ENCODE measurements at places on chromosomes 2 and 18.

DNA sequence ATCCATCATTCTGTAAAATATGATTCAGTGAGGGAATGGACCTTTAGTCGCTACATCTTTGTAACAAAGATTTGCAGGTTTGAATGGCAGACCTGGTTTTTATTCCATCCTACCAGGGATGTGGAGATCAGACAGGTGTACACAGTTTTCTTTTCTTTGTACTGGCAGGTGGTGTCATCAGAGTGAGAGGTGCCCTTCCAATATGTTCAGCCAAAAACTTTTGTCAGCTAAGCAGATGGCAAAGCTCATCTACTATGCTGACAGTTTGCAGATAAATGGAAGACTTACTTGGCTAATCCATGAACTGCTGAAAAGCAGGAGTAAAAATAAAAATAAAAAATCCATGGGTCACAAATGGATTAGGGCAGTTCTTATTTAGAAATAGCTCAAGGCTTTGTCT is 185.5 kb upstream of the DOK6 start:
- no peak for DNase-seq

GRCh38 chr18:59026831-59027410 is 112.8 kb upstream of the SEC11C start:
- DNase-seq: no peak

GRCh38 chr2:178142274-178143065 is 30.2 kb downstream of the RBM45 start:
- DNase-seq: no peak

DNA sequence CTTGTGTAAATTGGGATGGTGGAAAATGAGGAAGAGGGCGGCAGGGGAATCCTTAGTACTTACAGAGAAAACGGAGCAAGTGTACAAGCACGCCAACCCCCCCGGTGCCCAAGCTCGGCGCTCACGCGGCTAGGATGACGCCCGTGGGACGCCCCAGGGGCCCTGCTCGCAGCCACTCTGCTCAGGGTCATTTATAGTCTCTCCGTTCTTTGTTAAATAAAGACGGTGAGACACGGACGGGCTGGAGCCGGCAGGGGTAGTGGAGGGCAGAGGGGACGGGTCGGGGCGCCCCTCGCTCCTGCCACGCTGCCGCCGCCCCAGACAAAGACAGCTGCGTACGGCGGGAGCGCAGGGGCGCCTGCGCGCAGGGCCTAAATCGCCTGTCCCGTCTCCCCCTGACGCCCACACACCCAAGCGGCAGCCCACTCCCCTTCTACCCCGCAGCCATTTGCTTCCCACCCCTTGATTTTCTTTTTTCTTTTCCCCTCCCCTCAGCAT is 37.8 kb downstream of the PCBP1 start:
- peak; percentile 51 for DNase-seq

- DNase-seq: no peak
Measured at GRCh38 chr2:64243081-64244036, 99.1 kb upstream of the PELI1 start.

- DNase-seq: no peak
Measured at GRCh38 chr18:41809652-41810051, 145.4 kb upstream of the PIK3C3 start.

GRCh38 chr18:10059610-10060468 is 146.0 kb downstream of the VAPA start:
- DNase-seq: no peak

GRCh38 chr2:117832905-117833613 is 18.6 kb downstream of the DDX18 start:
- DNase-seq: no peak

DNA sequence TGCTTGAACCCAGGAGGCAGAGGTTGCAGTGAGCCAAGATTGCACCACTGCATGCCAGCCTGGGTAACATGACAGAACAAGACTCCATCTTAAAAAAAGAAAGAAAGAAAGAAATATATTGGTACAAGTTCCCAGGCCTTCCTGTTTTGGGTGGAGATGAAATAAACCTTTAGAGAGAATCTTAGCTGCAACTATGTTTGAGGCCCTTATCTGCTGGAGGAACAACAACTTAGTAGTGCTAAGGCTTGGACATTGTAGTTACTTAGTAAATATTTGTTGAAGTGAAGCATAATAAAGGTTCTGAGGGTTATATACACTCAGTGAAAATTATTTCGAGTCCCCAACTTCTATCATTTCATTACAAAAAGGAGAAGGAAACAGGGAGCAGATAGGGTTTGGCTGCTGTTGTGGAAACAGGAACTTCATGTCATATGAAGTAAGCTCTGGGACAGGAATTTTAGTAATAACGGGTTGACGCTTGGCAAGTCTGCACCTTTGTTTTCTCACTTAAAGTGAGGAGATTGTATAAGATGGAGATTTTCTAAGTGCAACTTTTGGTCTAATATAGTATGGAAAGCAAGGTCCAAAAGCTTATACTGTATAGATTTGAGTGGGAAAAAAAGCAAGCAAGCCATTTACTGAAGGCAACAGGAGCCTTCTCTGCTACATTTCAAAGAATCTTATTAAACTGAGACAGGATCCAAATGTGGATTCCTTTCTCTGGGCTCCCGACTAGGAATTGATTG is 40.0 kb upstream of the AGPS start:
- DNase-seq: no peak

GRCh38 chr2:121362774-121363173 is 77.8 kb upstream of the TFCP2L1 start:
- no peak for DNase-seq

DNA sequence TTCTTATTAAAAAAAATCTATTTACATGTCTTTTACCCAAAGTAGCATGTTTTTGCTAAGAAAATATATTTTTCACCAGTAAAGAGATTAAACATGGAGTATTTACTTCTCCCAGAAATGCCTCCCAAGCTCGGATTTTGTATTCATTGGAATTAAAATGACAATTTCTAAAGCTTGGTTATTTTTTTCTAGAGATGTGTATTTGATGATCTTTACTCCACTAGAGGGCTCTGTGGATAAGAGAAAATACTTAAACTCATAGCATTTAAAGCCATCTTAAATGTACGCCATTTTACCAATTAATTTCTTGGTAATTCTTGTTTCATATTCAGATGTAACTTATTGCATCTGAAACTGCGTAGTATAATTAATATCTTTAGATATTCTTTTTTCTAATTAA is 461.4 kb downstream of the GALR1 start:
- no peak for DNase-seq

GRCh38 chr2:229488232-229488631 is 217.1 kb upstream of the PID1 start:
- DNase-seq: no peak

DNA sequence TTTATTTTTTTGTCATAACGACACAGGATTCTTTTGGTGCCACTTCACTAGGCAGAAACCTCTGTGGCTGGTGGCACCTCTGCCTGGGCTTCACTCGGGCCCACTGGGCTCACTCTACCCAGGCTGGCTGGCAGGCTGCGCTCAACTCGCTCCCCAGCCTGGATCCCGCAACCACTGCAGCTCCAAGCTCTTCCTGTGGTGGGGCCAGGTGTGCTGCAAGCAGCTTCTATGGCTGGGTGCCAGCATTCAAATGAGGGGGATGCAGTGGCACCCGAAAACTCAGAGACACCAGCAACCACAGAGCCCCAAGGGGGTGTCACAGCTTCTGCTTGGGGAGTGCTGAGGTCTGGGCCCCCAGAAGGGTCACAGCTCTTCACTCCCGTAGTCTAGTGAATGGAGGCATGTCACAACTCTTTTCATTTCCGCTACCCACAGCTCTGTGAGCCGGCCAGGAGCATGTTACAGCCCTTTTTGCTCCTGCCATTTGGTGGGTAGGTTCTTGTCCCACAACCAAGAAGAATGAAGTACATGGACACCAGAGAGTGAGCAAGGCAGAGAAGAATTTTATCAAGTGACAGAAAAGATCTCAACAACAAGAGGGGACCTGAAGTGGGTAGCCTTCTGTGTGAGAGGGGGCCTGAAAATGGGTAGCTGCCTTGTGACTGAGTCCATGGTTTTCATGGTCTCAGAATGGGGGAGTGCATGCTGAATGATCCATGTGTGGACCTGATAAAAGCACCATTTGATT is 170.1 kb downstream of the UBR3 start:
- DNase-seq: no peak

DNA sequence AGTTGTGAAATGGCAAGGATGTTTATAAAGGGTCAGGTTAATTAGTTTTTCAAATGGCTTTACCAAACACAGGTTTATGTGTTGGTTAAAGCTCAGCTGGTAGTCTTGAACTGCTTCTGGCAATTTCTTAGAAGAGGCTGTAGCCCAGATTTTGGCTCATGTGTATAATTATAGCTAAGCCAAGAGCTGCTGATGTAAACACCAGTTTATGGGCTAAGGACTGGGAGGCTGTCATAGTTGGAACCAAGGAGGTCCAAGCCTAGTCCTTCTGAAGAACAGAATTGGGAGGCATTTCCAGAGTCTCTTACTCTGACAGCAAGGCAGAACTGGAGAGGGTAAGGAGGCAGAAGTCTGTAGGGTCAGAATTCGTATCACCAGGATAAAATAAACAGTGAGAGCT is 25.4 kb downstream of the UBE2E3 start:
- no peak for DNase-seq

DNA sequence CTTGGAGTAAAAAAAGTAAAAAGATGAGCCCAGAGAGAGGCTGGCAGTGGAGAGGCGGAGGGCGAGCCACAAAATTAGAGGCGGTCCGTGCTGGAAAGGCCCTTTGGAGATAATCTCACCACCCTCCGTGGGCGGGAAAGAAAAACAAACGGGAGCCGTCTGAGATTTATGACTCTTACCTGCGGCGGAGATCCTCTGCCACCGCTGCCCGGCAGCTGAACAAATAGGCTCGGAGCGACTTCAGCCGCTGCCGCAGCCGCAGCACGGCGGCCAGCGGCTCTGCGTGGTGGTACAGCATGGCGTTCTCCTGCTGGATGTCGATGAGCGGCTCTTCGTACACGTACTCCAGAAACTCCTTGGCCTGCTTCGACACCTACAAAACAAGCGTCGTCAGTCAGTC is 94.6 kb downstream of the PLEKHM3 start:
- no peak for DNase-seq

GRCh38 chr2:71971493-71971892 is 176.2 kb downstream of the CYP26B1 start:
- DNase-seq: no peak

- no peak for DNase-seq
Measured at GRCh38 chr2:78718473-78718872, 307.0 kb upstream of the REG3G start.

GRCh38 chr2:72636210-72636609 is 189.6 kb downstream of the EXOC6B start:
- DNase-seq: no peak

DNA sequence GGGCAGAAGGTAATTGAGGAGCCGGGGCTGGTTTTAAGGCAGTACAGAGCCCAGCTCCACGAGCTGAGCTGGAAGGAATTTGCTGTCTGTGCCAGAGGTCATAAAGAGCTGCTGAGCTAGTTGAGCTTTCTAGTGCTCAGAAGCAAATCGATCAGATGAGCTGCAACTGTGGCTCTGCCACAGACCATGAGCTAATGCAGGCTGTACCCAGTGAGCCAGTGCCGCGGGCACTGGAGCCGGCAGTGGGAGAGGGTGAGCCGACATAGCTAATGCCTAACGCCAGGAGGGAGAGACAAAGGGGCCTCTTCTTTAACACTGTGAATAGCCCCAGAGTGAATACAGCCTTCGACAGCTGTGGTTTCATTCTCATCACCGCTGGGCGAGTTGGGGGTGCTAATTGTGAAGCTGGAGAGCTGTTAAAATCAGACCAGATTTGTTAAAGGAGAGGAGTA is 410.1 kb upstream of the TCF4 start:
- DNase-seq: no peak

DNA sequence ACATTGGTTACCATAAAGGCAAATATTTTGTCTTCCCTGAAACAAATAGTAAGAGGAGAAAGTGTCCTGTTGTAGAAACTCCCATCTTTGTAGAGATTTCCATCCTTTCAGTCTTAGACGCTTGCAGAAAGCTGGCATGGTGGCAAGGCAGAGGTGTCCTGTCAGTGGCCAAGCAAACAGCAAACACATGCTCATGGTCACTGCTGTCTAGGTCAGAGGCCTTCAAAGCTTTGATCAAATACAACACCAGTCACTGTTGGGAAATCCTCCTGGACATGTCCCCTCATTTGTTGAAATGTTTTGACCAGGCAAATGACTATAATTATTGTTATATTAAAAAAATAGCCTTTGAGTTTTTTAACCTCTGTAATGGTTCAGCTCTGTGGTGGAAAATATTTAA is 55.1 kb downstream of the LTBP1 start:
- no peak for DNase-seq

DNA sequence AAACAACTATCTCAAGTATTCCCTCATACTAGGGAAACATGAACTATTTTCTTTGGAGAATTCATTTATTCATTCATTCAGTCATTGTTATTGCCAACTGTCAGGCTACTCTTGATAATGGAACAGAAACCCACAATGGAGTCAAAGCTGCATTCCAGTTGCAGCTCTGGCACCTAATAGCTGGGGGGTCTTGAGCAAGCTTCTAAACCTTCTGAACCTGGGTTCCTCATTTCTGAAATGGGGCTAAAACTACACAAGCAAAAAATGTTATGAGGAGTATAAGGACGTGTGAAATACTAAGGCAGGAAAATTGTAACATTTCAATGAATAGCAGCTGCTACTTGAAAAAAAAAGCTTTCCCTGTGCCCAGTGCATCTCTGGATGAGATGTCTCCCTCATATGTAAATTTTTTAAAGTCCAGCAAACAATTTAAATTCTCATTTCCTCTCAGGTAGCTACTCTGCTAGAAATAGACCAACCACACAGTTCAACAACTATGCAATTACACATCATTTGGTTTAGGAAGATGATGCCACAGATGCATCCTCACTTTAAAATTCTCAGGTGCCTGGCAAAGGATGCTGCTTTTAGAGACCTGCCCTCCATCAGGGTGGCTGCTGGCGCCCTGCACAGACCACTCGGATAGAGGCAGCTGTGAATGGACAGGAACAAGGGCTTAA is 38.5 kb downstream of the SPRED2 start:
- no peak for DNase-seq

DNA sequence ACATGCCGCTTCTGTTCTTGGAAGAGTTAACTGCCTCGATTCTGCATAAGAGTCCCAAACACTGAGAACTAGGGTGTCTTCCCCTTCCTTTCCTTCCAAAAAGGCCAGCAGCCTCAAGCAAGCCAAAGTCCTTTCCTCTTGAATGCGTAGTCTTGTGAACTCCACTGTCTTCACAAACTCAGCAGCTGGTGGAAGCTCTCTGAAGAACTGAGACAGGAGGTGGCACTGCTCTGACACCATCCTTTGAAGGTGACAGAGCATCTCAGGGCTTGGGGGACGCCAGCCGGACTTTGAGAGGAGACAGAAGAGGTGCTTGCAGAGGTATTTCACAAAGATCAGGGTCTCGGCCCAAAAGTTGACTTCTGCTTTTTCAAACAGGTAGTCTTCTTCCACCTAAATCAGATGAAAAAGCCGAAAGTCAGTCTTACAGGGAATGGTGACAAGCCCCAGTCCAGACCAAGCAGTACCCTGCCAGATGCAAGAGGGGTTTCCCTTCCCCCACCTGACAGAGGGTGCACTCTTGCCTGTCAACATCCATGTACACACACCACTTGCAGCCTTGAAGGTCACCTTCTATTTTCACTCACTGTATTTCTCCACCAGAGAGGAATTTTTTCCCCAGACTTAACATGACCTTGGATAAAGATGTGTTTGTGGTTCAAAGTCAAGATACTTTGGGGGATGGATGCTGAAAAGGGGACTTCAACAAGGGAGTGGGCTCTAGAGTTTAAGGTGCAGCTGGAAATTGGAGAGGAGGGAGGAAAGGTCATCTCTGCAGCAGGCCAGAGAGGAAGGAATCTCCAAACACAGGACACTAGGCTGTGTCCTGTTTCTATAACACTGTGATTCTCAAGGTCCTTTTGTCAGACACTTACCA is 4.8 kb upstream of the ZFP36L2 start:
- no peak for DNase-seq

Measured in CD4-positive, alpha-beta T cell treated with Interleukin-6 at 100 ng/mL for 8 hours (primary cell).